ENCODE measurements at places on chromosomes 13 and 19.

DNA sequence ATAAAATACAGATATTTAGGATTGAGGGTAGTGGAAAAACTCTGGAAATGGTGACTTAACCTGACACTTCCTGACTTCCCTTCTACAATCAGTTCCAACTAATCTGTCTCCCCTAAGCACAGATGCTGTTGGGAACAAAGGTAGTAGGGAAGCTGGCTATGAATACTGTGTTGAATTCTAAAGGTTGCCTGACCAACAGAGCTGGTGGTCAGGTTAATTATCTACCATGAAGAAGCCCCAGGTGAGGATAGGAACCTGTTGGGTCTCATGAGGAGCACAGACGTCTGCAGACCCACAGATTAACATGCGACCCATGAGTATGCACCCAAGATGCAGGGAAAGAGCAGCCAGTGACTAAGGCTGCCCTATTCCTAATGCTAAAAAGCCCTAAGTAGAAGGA, 172.3 kb downstream of the DIAPH3 start:
- no peak for DNase-seq

DNA sequence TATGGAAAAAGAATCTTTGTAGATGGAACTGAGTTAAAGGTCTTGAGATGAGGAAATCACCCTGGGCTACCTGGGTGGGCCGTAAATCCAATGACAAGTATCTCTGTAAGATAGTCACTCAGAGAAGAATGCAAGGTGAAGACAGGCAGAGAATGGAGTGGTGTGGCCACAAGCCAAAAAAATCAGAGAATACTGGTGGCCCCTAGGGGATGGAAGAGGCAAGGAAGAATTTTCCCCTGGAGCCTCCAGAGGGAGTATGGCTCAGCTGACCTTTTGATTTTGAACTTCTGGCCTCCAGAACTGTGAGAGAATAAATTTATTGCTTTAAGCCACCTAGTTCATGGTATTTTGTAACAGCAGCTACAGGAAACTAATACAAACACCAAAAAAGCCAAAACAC, 32.7 kb upstream of the CSNK1A1L start:
- no peak for DNase-seq

DNA sequence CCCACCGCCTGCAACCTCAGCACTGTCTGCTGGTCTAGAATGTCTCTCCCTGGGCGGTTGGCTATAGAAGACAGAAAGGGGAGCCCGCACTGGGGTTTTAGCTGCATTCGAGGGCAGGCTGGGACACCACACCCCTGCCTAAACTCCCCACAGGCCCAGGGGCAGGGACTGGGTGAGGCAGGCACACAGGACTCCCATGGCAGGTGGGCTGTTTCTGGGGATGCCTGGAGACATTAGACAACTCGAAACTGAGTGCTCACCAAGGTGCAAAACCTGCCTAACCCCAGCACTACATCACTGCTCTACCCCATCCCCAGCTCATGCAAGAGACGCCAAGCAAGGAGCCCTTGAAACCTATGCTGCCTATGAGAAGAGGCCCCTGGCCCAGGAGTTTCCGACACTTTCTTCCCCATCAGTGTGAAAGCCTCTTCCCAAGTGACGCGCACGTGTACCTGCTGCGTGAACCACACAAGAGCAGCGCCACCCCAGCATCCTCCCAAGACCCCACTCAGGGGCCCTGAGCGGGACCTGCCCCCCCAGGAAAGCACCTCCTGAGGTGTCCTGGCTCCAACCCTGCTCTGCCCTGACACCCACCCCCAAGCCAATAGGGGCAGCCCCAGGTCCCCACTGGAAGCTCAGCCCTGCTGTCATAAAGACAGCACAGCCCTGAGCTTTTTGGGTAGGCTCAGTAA, 121.2 kb downstream of the TUBA3C start:
- no peak for DNase-seq

- DNase-seq, result no peak
These were observed 1096.8 kb upstream of the PCDH20 start for GRCh38 chr13:62512194-62513141.

GRCh38 chr19:30046522-30046921, 104.5 kb downstream of the URI1 start:
- no peak for DNase-seq
